Parietal lobe (tissue), 2 donors: ENCODE measurements at places on chromosomes 5 and 9. TPM values are rescaled to one million over a fixed set of nuclear protein-coding genes. Genes with fewer than 3 reads are reported as not detected.

PLGRKT gene
- total RNA-seq: 16.0 TPM

PPP1R26 gene
- 38.8 TPM for total RNA-seq

COL5A1 gene
- 3.4 TPM for total RNA-seq

UCK1 gene
- total RNA-seq: 21.9 TPM

GPR150 gene
- not detected for total RNA-seq

SPINK7 gene
- not detected for total RNA-seq

PAEP gene
- total RNA-seq: not detected

OR1J2 gene
- total RNA-seq: not detected

KCNMB1 gene
- total RNA-seq: not detected

PRXL2C gene
- 3.1 TPM for total RNA-seq

PCDHB9 gene
- 11.9 TPM for total RNA-seq

LCN10 gene
- not detected for total RNA-seq

CDO1 gene
- 91.7 TPM for total RNA-seq

DNAJC25 gene
- 5.3 TPM for total RNA-seq

FCHSD1 gene
- total RNA-seq: 9.4 TPM

SLC45A2 gene
- total RNA-seq: 2.5 TPM

PCDHB2 gene
- total RNA-seq: 20.3 TPM

WDR38 gene
- not detected for total RNA-seq

PCDHGA9 gene
- 38.2 TPM for total RNA-seq

PIGO gene
- 16.0 TPM for total RNA-seq

KIF4B gene
- total RNA-seq: 0.63 TPM

SLC23A1 gene
- total RNA-seq: not detected

MEIKIN gene
- not detected for total RNA-seq

PCDHGB5 gene
- 41.6 TPM for total RNA-seq

PHF24 gene
- 40.1 TPM for total RNA-seq

ADAMTSL2 gene
- total RNA-seq: 3.8 TPM

ENC1 gene
- total RNA-seq: 2,270 TPM

ANKRD31 gene
- 0.94 TPM for total RNA-seq

PITX1 gene
- total RNA-seq: not detected

GABRA1 gene
- 17.2 TPM for total RNA-seq

IFNA21 gene
- total RNA-seq: not detected

BARX1 gene
- not detected for total RNA-seq

FOXD4 gene
- total RNA-seq: 0.31 TPM

RNF208 gene
- 1.9 TPM for total RNA-seq

PCDHB13 gene
- total RNA-seq: 29.7 TPM

PRDM9 gene
- not detected for total RNA-seq

SCAMP1 gene
- total RNA-seq: 211 TPM

FAM169A gene
- 58.2 TPM for total RNA-seq

TSLP gene
- total RNA-seq: not detected

CCNJL gene
- 4.4 TPM for total RNA-seq

GPR151 gene
- total RNA-seq: under 0.01 TPM

OR13C5 gene
- not detected for total RNA-seq

CENPP gene
- total RNA-seq: 11.3 TPM

HCN1 gene
- total RNA-seq: 36.6 TPM

TESK1 gene
- 19.1 TPM for total RNA-seq

SPINK1 gene
- not detected for total RNA-seq

ATG12 gene
- 98.6 TPM for total RNA-seq

CCDC107 gene
- total RNA-seq: 9.7 TPM

IZUMO3 gene
- total RNA-seq: not detected

ZDHHC12 gene
- 3.1 TPM for total RNA-seq

SLCO4C1 gene
- 0.63 TPM for total RNA-seq

MAMDC2 gene
- total RNA-seq: 2.5 TPM

CSF2 gene
- total RNA-seq: not detected

NR2F1-AS1 gene
- 107 TPM for total RNA-seq

GAPT gene
- not detected for total RNA-seq

PCDHB15 gene
- total RNA-seq: 32.9 TPM

CCNI2 gene
- 0.94 TPM for total RNA-seq

CMBL gene
- total RNA-seq: 3.4 TPM

CNTNAP3 gene
- total RNA-seq: 84.8 TPM
